ENCODE measurements at places on chromosomes 4 and X. TPM values are rescaled to one million over a fixed set of nuclear protein-coding genes. Genes with fewer than 3 reads are reported as not detected.

The CTAG2 gene
- total RNA-seq, result not detected

The EPGN gene
- not detected for total RNA-seq

The EOLA1 gene
- 31.3 TPM for total RNA-seq

The SPACA5B gene
- total RNA-seq, result not detected

The TMPRSS11F gene
- not detected for total RNA-seq

The PPP4R3C gene
- not detected for total RNA-seq

The TAF7L gene
- total RNA-seq, result 0.08 TPM

The ZRSR2 gene
- 7.8 TPM for total RNA-seq

The VEGFC gene
- total RNA-seq, result 7.5 TPM

- DNase-seq, result no peak
Observed at GRCh38 chrX:130300010-130300282, 31.2 kb upstream of the ZNF280C start.

GRCh38 chrX:11363069-11363594 is 69.9 kb downstream of the AMELX start:
- no peak for DNase-seq

GRCh38 chrX:131783555-131784308 is 239.4 kb upstream of the STK26 start:
- no peak for DNase-seq

DNA sequence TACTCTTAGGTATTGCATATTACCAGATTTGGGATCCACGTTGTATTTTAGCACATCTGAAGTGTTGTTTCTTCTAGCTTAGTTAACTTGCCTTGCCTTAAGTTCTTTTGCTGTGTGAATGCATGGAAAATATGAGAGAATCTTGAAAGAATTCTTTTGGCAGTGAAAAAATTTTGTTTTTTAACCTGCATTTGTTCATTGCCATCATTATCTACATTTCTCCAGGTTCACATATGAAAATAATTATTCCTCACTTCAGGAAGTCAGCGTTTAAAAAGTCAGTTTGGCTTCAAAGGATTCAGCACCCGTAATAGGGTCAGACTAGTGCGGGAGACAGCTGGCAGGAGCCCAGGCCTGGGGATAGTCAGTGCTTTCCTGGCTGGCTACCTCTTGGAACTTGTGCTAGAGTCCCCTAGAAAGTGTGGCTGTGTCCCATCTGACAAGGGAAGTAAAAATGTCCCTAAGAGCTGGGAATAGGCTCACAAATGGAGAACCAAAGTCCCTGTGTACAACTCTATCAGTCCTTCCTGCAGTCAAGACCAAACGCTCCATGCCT is 251.9 kb upstream of the KLF3 start:
- peak; percentile 26 for DNase-seq

GRCh38 chrX:119784747-119785446 is 6.5 kb downstream of the RPL39 start:
- DNase-seq, result no peak

DNA sequence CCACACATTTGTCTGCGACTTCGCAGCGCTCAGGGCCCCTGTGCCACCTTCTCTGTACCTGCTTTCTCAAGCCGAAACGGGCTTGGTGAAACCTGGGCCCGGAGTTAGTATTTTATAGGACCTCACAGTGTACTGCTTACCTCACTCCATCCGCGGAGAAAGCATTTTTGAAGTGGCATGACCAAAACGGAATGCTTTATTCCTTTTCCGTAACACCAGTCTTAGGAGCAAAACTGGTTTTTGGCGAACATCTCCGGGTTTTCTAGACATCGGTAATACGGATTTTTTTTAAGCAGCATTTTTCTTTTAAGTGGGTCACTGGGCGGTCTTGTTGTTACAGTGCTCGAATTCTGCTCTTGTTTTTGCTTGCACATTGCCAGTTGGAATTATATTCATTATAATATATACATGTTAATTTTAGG is 3.6 kb downstream of the ZIC3 start:
- DNase-seq, result no peak

DNA sequence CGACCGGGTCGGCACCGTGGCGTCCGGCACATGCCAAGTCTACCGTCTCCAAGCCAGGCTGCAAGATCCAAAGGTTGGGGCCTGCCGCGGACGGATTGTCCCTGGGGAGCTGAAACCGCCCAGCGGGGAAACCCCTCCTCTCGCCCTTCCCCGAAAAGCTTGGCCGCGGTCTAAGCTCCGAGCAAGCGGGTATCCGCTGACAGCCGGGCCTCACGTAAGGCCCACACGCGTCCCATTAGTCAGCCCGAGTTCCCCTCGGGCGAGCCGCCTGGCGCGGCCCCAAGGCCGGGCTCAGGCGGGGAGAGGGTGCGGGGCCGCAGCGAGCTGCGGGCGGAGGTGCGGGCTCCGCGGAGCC is 6.8 kb upstream of the BCOR start:
- DNase-seq, result peak; percentile 30

DNA sequence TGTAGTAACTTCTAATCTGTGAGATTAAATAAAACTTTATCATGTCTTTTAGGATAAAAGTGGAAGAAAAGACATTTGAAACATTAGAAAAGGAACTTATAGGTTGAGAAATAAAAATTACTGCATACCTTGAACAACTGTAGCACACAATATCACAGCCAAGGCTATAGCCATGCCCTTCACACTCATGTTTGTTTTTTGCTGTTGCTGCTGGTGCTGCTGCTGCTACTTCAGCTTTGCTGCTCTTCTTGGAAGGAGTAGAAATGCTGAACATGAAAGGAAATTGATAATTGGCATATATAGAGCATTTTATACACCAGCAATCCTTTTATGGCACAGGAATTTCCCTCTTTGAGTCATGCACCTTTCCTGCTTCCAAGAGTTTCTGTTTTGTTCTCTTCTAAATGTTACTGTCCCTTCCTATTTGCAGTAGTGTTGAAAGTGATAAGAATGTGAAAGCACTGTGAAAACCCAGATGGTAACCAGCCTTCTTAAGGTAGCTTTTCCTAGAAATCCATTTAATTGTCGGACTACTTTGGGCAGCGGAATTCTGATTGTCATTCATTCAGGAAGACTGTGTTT is at the start of gene CXCL11:
CXCL11 (minus strand) TSS at position 272 of the 582 bp plus-strand sequence; CDS start at position 189, 83 bp downstream.
- DNase-seq, result no peak

GRCh38 chr4:20878806-20879205 is 178.5 kb downstream of the PACRGL start:
- DNase-seq, result no peak

DNA sequence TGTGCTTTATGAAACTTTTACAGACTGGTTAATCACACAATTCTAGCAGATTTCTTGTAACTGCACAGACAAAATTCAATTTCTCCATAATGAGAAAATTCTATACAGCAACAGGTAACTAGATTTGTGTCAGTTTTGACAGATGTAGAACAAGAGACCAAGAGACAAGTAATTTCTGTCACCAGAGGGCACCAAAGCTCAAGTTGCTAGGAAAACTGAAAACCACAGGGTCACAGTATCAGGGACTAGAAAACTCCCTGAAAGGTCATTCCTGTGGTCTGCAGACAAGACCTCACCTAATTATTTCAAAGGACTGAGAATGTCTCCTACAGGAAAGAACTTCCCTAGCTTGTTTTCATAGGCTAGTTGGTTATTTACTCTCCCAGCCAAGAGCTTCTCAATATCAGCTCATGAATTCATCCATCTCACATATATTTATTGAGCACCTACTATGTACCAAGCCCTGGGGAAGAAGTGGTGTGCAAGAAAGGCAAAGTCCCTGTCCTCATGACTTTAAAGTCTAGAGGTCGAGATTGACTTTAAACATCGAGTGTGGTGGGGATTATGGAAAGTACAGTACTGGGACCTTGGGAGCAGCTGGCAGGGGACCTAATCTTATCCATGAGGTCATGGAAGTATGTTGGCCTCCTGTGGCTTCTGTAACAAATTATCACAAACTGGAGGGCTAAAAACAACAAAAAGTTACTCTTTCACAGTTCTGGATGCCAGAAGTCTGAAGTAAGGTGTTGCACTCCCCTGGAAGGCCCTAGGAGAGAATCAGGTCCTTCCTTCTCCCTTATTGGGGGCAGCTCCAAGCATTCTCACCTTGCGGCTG is 47.8 kb upstream of the SETD7 start:
- DNase-seq, result no peak

DNA sequence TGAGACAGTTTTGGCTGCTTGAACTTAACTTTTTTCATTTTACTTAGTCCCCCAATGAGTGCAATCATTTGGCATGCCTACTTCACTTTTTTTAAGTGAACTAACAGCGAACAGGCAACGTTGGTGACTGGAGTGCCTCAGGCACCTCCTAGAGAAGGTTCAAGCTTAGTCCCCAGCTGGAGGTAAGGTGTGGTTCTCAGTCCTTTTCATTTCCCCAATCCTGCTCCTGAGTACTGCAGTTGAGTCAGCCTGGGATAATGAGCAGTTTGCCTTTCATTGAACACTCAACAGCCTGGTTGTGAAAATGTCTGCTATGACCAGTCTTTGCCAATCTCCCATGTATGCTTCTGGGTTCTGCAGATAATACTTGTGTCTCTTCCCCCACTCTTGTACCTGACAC is 109.5 kb downstream of the CDKL5 start:
- DNase-seq, result no peak

DNA sequence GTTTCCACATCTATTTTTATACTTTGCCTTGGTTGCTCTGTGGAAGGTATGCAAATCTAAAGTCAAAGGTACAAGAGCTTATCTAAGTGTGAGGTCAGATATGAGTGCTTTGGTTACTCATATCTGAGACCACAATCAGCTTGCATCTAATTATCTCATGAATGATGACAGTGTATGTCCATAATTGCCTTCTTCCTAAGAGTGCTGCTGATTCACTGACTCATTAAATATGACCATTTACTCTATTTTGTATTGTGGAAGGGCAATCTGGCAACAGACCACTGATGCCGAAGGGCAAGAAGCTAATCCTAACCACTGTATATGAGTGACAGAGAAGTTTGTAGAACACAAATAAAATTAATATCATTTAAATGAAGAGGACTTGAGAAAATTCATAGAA is 1190.2 kb upstream of the AGA start:
- no peak for DNase-seq

DNA sequence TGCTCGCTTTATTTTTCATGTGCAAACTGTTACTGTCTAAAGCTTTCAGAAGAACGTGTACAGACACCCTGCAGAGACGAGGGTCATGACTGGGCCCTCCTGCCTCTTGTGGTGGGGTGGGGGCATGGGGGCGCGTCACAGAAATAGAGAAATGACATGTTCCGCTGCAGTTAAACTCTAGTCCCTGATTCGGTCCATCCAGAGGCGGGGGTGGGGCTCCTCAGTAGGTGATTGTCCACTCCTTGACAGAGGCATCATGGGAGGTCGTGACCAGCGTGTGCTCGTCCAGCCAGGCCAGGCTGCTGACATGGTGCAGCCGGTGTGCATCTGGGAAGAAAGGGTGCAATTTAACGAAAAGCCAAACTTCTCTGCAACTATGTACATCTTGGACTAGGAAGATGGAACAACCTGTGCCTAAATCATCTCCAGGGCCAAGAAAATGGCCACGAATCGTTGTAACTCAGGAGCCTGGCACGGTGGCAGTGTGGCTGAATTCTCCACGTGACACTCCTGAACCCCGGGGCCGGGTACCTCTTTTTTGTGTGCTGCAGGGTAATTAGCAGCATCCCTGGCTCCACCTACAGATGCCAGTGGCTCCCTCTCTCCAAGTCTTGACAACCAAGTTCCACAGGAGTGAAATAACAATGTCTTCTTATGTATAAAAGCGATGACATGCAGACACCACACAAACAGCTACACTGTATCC is 41.3 kb downstream of the WDR1 start:
- peak; percentile 13 for DNase-seq

GRCh38 chr4:52915730-52916300 is 53.7 kb downstream of the RASL11B start:
- no peak for DNase-seq

GRCh38 chrX:153935326-153935851 is 552 bp upstream of the NAA10 start:
- DNase-seq, result no peak

DNA sequence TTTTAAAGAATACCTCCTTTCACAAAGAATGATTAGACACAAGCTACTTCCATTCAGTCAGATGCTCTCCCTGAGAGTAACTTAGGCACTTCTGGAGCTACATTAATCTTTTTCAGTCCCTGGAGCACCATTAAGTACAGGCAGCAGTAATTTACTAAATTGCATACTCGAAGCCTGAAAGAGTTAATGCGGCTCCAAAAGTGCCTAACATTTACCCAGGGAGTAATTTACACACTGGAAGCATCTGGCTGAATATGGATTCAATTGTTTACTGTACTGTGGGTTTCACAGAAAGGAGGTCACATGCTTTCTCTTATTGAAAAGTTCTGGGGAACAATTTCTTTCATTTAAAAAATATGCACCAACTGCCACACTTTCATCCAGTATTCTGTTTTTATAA is 260.8 kb upstream of the TENM3 start:
- DNase-seq, result no peak

DNA sequence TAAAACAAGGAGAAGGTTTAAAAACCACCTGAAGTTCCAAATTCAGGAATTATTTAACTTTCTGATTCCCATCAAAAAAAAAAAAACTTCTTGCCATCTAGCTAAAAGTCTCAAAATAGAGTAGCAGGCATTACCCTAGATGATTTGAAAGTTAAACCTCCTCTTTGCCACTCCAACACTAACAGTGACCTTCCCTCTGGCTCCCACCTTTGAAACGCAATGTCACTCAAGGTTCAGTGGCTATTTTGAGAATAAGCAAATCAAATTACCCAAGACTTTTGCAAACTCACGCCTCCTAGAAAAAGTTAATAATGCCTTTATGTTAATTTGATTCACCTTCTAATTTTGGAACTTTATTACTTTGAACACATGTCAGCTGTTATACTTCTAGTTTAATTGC is 103.2 kb downstream of the ARHGAP6 start:
- DNase-seq, result no peak

GRCh38 chrX:154443479-154443910 is 446 bp upstream of the FAM50A start:
- DNase-seq, result no peak
